ENCODE measurements at places on chromosomes 11 and 22.

- DNase-seq, result no peak
These were observed 219.0 kb downstream of the CEP164 start for GRCh38 chr11:117546431-117547194.

DNA sequence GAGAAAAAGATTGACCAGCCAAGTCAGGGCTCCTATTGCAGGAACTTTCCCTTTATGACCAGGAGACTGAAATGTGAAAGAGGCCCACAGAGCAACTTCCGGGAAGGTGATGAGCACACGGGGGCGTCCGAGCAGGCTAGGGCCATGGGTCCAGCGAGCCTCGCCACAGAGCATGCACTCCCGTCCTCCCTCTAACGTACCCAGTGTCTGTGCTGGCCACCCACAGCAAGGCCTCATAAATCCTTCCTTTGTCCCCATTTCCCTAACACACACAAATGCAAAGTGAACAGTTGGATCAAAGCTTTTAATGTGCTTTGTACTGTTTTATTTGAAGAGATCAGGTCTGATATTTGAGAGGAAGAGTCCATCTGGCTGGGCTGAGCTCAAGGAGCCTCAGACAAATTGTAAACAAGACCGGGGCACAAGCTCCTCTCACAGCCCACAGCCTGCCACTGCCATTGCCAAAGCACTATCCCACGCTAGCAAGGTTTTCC lies 44.3 kb downstream of the BLID start:
- no peak for DNase-seq

DNA sequence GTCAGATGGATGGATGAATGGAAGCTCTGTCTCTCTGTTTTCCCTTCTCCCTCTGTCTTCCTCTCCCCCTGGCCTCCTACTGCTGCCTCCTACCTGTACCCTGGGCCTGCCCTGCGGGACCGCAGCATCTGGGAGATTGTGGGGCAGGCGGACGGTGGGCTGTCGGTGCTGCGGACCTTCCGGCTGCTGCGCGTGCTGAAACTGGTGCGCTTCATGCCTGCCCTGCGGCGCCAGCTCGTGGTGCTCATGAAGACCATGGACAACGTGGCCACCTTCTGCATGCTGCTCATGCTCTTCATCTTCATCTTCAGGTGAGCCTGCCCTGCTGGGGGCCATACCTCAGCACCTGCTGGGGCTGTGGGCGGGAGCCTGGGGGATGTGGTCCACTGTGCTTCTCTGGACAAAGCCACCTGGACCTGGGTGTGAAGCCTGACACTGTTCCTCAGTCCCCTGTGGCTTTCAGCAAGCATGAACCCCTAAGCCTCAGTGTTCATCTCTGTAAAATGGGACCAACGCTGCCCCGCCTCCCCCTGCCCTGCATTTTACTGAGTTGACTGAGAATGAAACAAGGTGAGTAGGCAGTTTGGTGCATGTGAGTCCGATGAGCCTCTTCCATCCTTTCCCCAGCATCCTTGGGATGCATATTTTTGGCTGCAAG lies 88.4 kb downstream of the CACNA1I start:
- no peak for DNase-seq

DNA sequence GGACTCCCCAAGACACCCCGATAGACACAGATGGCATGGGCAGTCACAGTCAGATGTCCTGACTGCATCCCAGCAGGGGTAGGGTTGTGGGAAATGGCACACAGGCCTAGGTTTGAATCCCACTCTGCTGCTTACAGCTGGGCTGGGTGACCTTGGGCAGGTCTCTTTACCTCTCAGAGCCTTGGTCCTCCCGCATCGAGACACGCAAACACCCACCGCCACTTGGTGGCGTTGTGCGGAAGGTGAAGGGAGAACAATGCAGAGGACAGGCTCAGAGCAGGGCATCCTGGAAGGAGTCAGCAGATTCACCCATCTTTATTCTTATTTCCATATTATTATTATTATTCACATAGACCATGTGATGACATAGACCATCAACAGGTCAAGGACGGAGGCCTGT lies 140.5 kb downstream of the MIAT start:
- no peak for DNase-seq

- DNase-seq, result no peak
These were observed 1.9 kb upstream of the TYR start for GRCh38 chr11:89175796-89176195.

DNA sequence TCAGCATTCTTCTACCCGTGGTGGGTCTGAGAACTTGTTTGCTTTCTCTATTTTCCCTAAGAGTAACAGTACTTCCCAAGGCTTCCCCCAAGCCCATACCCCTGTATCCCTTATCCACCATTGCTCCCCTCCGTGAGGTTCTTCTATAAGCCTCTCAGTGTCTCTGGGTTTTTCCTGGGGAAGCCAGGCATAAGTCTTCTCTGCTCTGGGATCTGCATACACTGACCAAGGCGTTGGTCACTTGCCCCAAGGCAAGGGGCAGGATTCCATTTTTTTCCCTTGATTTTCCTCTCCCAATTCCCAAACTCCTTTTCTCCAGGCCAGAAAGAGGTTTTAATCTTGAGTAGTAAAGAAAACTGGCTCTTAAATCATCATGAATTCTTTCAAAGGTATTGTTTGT lies 27.2 kb upstream of the NCAM1 start:
- DNase-seq, result no peak

GRCh38 chr11:39817241-39817640 lies 1642.2 kb downstream of the LRRC4C start:
- DNase-seq, result no peak

DNA sequence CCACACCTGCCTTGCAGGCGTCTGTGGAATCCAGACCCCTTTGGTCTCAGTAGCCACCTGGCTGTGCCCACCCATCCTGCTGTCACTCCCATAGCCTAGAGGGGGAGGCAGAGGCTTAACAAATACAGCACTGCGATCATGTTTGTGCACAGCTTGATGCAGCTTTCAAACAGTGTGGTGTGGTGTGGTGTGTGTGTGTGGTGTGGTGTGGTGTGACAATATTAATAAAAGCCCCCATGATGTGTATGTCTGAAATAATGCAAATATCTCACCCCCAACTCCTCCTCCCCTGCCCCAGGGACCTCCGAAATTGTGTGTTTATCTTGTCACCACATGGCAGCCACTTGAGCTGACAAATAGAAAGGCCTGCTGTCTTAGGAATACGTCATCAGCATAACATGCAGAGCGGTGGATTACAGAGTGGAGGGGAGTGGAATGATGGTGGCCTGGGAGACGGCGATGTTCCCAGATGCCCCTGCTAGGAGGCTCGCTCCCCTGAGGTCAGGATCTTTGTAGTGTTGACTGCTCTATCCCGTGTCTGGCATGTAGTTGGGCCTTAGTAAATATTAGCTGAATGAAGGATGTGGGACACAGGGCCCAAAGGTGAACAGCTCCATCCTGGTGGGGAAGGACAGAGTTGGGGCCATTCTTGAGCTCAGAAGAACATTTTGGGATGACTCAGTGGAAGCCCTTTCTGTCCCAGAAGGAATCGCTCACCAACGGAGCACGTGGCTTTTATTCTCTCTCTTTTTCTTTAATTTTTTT lies 2.8 kb downstream of the PDXP start:
- DNase-seq, result no peak

DNA sequence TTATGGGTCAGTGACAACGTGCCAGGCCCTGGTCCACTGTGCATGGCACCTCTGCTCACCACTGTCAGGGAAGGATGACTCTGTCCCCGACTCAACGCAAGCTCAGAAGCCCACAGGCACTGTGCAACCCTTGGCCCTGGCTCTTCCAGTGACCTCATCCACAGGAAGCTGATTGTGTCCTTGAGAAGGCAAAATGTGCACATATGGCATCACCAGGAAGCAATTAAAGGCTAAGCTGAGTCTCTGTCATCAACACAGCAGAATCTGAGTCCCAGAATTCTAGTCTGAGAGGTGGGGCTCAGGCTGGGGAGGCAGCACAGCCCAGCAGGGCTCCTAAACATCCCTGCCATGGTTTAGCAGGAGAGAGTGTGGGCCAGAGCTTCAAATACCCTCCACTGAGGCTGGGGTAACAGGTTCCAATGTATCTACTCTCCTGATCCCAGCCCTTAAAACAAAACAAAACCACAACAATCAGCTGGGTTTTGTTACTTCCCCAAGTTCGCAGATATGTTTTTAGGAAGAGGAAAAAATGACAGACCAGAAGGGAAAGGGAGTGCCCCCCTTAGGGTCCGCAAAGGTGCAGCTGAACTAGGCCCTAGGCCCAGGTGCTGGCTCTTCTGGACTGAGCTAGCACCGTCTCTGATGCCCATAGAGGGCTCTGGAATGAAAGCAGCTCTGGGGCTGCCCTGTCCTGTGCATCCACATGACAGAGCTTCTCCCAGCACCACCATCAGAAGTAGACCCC lies 33.5 kb upstream of the GNAZ start:
- no peak for DNase-seq

DNA sequence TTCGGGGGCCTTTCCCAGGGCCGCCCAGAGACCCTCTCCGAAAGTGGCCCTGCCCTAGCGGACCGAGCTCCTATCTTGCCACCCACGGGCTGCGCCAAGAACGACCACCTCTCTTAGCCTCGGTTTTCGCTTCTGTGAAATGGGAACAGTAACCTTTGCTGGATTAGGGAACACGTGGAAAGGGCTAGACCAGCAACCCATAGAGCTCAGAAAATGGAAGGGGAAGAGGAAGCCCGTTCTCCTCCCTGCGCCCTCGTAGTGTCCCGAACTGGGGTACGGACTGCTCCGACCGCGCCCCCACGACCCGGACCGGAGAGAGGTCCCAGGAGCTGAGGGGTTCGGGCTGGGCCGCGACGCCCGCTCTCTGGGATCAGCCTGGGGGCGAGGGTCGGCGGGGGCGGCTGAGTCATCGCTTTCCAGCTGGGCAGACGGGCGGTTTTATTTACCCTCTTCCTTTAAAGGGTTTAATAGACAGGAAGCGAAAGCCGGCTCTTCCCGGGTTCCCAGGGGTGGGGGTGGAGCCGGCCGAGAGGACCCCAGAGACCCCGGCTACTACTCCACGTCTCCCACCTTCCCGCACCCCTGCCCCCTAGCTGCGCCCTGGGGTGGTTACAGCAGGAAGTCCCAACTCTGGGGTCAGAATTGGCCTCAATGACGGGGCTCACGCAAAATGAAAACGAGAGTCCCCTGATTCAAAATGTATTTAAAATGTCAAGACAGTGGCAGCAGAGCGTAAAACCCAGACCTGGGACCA lies 907 bp upstream of the PHLDA2 start:
- DNase-seq, result no peak

DNA sequence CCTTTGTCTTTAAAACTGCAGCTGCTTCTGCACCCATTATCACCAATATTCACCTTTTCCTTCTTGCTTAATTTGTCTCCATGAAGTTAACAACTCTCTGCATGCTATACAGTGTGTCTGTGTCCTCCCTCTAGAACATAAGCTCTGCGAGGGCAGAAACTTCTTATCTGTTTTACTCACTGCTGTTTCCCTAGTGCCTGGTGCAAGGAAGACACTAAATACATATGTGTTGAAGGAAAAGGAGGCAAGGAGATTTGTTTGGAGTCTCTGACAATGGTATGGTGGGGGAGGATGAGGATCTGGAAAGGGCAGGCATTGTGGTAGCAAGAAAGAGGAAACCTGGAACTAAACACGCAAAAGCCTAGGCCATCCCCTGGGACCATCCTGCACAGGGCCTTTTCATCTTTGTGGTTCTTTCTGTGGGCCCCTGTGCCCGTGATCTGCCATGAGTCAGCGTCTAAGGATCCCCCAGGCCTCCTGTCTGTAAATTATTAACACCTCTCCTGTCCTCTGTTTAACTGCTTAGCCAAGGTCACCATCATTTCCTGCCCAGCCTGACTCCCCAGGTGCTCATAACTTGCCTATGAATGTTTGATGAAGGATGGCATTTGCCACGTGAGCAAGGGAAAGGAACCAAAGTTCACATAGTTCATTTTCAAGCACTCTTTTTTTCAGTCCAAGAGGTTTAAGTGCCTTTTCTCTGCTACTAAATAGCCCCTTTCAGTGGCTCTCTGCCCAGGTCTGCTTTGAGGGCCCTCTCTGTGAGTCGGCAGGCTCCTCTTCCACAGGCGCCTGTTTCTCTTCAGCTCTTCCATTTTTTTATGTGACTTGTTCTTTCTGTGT lies 131.1 kb downstream of the RASSF10 start:
- no peak for DNase-seq

- DNase-seq, result no peak
These were observed 28.7 kb upstream of the CBX6 start for GRCh38 chr22:38900677-38901076.

DNA sequence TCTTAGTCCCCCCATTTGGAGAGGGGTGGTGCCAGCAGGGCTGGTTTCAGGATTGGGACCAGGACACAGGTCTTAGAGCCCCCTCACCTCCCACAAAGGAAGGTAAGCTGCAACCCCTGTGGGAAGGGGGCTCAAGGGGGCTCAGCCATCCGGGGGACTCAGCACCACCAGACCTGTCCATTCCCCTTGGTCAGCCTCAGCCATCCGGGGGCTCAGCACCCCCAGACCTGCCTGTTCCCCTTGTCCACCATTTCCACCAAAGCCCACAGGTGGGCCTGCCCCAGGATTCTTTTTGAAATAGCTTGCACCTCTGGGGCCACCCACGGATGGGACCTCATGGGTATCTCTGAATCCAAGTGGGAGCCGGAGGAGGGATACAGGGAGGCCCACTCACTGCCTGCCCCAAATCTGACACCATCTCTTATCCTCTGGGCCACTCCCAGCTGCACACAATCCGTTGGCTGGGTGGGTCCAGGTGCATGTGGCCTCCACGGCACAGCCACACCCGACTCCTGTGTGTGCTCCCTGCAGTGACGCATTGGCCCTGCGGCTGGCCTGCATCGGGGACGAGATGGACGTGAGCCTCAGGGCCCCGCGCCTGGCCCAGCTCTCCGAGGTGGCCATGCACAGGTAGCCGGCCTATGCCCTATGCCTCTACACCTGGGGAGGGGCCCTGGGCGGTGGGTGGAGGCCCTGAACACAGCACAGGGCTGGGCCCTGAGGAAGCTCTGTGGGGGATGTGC lies 15.9 kb downstream of the MCAT start:
- no peak for DNase-seq

DNA sequence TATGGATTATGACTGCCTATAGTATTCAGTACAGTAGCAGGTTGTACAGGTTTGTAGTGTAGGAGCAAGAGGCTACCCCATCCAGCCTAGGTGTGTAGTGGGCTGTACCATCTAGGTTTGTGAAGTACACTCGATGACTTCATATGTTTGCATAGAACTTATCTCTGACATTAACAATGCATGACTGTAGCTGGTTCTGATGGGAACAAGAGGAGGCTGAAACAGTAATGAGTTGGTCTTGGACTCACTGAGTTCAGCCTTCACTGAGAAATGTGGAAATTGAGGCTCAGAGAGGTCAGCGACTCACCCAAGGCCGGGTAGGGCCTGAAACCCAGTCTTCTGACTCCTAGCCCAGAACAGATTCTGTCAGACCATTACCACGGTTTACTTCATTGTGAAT lies 13.0 kb downstream of the MYO7A start:
- DNase-seq, result no peak

DNA sequence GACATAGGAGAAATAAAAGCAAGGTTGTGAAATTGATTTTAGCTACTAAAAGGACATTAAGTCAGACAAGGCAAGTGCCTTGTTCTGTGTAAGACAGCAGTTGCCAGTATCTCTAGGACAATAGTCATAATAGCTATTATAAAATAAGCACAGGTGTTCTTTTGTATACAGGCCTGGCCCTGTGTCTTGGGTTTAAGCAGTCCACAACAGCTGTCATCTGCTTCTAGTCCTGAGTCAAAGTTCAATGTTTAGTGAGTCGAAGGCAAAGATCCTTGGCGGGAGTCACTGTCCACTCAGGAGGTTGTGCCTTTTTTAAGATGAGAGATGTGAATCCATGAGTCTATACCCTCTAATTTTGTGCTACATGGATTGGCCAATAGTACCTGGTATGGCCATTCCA lies 79.5 kb downstream of the SC5D start:
- no peak for DNase-seq

Measured in stimulated activated CD4-positive, alpha-beta T cell treated with anti-CD3 and anti-CD28 coated beads, Interleukin-2, amount 100 ng/mL, for 48 hours (primary cell).